ENCODE measurements at places on chromosomes 4 and X. TPM values are rescaled to one million over a fixed set of nuclear protein-coding genes. Genes with fewer than 3 reads are reported as not detected.

DCAF12L1 gene
- polyA plus RNA-seq: 8.5 TPM

CT45A3 gene
- polyA plus RNA-seq: not detected

NAA15 gene
- 38.4 TPM for polyA plus RNA-seq

TREX2 gene
- polyA plus RNA-seq: 0.21 TPM

ARMCX4 gene
- 17.3 TPM for polyA plus RNA-seq

BDH2 gene
- 261 TPM for polyA plus RNA-seq

PRKG2 gene
- polyA plus RNA-seq: 2.7 TPM

TBX22 gene
- 3.5 TPM for polyA plus RNA-seq

DNA sequence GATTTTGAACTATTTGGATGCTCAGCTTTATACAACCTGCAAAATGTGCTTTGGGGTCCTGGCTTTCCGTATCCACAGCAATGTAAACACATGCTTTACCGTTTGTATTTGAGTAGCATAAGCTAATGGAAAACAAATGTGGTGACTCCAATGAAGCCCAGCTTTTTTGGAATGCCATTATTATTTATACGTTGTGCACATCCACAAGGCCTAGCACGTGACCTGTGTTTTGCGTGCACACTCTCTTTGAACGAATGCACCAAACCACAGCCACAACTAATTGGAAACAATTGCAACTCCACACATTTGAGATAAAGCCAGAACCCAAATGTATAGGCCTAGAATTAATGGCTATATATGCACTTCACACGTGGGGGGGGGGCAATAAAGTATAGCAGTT is 189.5 kb upstream of the GPC4 start:
- DNase-seq: no peak

- DNase-seq: no peak
These were observed 18.2 kb upstream of the RHOH start for GRCh38 chr4:40178672-40179071.

DNA sequence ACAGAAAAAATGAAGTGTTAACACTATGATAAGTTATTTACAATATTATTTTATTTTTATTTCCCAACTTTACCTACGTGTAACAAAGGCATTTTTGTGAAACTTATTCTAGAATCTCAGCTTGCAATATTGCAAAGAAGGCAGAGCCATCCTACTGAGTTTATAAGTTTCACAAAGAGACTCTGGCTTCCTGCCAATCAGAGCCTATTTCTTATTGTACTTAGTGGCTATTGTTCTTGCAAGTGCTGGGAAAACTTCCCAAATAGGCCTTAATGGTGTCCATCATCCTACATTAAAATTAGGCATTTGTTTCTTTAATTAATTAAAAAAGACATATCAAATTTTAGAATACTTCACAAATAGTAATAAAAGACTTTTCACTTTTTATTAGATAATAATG is 233.2 kb downstream of the EPHA5 start:
- no peak for DNase-seq

GRCh38 chr4:102451266-102451665 is 49.9 kb upstream of the NFKB1 start:
- no peak for DNase-seq

GRCh38 chr4:8507196-8507570 is 66.6 kb downstream of the TRMT44 start:
- DNase-seq: no peak

DNA sequence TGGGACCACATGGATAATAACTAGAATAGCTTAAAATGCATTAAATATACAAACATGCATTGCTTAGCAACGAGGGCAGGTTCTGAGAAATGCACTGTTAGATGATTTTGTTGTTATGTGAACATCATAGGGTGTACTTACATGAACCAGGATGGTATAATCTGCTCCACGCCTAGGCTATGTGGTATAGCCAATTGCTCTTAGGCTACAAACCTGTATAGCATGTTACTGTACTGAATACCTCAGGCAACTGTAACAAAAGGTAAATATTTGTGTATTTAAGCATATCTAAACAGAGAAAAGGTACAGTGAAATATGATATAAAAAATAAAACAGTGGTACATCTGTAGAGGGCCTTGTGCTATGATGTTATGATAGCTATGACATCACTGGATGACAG is 169.2 kb upstream of the IL15 start:
- no peak for DNase-seq

GRCh38 chrX:118541482-118541881 is 45.9 kb downstream of the DOCK11 start:
- no peak for DNase-seq

GRCh38 chrX:30748342-30748960 is 95.2 kb downstream of the GK start:
- DNase-seq: no peak

DNA sequence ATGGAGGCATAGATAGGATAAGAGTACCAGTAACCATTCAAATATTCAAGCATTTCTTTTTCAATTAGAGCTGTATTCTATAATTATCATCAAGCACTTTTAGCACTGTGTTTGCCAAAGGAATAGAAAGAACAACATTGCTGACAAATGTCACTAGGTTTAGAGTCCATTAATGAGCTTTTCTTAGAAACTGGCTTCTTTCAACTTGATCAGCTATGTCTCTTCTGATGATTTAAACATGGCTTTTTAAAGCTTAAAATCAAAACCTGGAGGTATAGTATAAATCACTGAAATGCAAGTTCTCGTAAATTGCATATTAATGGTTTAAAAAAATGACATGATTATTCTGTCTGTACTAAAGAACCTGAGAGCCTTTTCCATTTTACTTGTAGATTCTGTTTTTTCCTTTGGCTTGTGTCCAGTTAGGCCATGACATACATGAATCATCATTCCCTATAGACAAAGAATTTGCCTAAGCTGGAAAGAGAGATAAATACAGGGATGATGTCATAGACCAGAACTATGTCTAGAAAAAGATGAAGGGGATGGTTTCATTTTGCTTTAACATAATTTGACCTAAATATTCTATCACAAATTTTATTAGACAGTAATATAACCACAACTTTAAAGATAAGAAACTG is 340.1 kb upstream of the CTSO start:
- no peak for DNase-seq

- no peak for DNase-seq
These were observed 1.0 kb upstream of the ANKRD17 start for GRCh38 chr4:73259571-73260090.

DNA sequence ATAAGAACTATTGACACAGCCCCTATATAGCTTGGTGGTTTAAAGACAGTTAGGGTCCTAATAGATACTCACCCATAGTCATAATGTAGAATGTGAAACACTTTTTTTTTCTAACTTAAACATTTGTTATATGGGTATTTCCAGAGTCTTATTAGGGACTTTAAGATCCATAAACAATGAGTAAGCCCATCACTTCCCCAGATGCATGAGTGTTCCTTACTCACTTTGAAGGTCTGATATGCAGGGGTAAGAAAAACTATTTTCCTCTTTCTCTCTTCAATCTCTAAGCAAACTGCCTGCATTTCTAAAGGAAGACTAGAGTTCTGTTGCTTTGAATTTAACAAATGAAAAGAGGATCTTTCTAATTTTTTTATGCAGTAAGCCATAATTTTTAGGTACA is 443.6 kb upstream of the PITX2 start:
- DNase-seq: no peak

GRCh38 chr4:39442998-39443397 is 15.7 kb downstream of the RPL9 start:
- DNase-seq: no peak

- no peak for DNase-seq
These were observed 4.7 kb downstream of the SLC25A6 start for GRCh38 chrX:1387141-1387776.

GRCh38 chr4:97942951-97943350 is 200.3 kb downstream of the STPG2 start:
- no peak for DNase-seq

DNA sequence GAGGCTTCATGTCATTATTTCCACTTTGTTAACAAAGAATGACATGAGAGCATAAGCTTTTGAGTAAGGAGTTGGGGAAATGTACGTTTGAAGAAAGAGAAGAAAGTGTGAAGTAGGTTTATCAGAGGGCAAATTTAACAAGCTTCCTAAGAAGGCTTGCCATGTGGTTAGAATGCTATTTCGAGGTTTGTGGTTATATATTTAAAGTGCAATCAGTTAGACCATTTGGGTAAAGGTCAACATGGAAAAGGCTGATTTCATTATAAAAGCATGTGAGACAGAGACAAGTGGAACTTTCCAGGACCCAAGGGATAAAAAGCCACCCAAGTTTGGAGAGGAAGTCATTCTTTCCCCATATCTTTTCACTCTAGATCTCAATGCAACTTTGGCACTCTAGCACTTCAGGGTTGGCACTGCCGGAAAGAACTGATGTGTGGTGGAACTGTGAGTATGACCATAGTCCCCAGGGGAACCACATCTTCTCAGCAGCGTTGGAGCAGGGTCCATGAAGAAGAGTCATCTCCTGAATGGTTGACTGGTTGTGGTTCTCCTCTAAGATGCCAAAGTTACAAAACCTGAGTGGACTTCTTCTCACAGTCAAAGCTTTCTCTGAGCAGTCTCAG is 529.9 kb downstream of the MID1IP1 start:
- no peak for DNase-seq

- no peak for DNase-seq
These were observed 22.7 kb downstream of the SDAD1 start for GRCh38 chr4:75968084-75968483.

DNA sequence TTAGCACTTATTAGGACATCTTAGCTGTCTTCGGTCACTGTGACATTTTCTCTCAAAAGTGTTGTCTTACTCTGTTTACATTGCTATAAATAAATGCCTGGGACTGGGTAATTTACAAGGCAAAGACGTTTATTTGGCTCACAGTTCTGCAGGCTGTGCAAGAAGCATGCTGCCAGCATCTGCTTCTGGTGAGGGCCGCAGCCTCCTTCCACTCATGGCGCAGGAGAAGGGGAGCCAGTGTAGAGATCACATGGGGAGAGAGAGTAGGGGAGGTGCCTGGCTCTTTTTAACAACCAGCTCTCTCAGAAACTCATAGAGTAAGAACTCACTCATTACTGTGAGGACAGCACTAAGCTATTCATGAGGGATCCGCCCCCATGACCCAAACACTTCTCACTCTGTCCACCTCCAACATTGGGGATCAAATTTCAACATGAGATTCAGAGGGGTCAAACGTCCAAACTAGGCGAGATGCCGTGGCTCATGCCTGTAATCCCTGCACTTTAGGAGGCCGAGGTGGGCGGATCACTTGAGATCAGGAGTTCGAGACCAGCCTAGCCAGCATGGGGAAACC is 43.5 kb upstream of the HERC6 start:
- no peak for DNase-seq

GRCh38 chrX:111337067-111337637 is 66.9 kb upstream of the CAPN6 start:
- no peak for DNase-seq

DNA sequence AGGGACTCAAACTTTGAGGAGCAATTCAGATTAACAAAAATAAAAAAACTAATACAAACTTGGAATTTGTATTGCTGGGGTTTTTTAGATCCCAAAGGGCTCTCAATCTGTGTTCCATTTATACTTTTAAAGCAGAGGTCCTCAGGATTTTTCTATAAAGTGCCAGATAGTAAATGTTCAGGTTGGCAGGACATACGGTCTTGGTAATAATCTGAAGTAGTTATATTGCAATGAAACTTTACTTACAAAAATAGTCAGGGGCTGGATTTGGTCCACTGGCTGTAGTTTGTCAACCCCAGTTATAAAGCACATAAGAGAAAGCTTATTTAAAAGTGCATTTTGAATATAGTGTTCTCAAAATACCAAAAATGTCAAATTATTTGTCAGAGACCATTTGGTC is 164.1 kb upstream of the CTSO start:
- DNase-seq: no peak

DNA sequence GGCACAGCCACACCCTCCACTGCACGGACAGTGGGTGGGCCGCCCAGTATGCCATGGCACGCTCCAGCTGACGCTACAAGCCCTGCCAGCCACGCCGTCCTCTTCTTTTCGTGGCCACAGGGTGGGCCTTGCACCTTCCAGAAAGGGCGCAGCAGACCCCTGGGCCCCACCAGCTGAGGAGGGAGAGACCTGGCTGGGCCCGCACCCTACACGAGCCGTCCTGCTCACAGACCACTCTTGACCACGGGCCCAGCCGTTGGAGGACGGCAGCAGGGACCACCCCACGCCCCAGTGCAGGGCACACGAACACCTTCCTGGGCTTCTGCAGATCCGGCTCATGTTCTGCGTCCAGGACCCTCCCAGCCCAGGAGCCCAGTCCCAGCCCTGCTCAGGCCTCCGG is 27.1 kb downstream of the FAM53A start:
- DNase-seq: no peak

GRCh38 chrX:132758759-132759158 is 199.7 kb downstream of the HS6ST2 start:
- DNase-seq: no peak

DNA sequence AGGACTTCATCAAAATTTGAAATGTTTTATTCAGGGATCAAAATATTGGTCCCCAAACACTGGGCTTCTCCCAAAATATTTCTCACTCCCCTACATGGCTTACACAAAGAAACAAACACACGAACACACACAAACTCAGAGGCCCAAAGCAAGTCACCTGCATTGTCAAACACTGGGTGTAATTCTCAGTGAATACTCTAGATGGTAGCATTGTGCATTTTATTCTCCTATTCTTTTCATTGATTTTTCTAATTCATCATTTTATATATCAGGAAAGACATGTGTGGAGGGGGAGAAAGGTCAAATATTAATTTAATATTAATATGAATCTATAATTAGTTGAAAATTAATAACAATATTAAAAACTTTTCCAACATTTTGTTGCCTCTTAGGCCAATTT is 72.3 kb upstream of the TNMD start:
- DNase-seq: no peak

GRCh38 chr4:163493643-163494359 is 689 bp upstream of the TMA16 start:
- no peak for DNase-seq

Data from right renal cortex interstitium (tissue), 3 donors.